ENCODE measurements at places on chromosomes 16 and 17.
A peak's percentile ranks its signal among the peaks of the same experiment; 100 is the strongest.

DNA sequence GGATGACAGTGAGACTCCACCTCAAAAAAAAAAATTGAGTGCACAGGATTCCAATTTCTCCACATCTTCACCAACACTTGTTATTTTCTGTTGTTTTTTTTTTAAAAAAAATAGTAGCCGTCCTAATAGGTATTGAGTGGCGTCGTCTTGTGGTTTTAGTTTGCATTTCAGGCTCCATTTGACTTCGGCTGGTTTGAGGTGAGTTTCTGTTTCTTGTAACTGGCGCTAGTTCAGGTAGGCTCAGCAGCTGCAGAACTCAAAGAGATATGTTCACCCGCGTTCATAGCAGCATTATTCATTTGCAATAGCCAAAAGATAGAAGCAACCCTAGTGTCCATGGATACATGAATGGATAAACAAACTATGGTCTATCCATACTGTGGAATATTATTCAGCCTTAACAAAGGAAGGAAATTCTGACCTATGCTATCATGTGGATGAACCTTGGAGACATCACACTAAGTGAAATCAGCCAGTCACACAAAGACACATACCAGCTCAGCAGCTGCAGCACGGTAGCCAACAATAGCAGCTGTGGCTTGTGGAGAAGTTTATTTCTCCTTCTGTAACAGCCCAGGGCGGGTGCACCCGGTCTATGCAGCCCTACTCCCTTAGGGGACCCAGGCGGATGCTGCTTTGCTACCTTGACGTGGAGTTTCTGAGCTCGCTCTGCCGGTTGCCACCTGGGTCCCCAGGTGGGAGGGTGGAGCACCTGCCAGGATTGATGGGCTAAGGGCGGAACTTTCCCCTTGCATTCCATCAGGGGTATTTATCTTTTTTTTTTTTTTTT lies 44.9 kb downstream of the TMEM235 start:
- no peak for DNase-seq
- H3K4me1 ChIP-seq, result no peaks in the 10 kb centered on the region
- no peak overlapping the region for H3K4me3 ChIP-seq
- no peak overlapping the region for H3K27ac ChIP-seq
- no peaks in the 10 kb centered on the region for H3K36me3 ChIP-seq
- H3K27me3 ChIP-seq, result no peaks in the 10 kb centered on the region

DNA sequence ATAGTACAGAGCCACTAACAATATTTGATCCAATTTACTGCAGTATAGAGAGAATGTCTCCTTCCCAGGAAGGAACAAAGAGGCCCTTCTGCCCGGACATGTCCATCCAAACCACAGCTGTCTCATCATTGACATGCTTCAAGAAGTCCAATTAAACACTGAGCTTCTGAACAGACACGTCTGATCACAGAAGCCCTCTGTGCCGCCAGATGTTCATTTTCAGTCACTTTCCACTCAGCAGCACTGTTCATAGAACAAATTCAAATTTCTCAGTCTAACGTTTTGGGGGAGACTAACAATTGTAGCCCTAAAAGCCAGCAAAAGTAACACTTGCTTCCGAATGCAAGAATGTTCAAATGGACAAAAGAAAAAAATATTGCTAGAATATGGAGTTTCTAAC lies 15.3 kb downstream of the ZC3H7A start:
- H3K27ac ChIP-seq, result peak overlapping the region; percentile 73
- H3K36me3 ChIP-seq, result no peaks in the 10 kb centered on the region
- no peaks in the 10 kb centered on the region for H3K27me3 ChIP-seq
- H3K4me1 ChIP-seq, result peaks cover 18% of the 10 kb centered on the region

DNA sequence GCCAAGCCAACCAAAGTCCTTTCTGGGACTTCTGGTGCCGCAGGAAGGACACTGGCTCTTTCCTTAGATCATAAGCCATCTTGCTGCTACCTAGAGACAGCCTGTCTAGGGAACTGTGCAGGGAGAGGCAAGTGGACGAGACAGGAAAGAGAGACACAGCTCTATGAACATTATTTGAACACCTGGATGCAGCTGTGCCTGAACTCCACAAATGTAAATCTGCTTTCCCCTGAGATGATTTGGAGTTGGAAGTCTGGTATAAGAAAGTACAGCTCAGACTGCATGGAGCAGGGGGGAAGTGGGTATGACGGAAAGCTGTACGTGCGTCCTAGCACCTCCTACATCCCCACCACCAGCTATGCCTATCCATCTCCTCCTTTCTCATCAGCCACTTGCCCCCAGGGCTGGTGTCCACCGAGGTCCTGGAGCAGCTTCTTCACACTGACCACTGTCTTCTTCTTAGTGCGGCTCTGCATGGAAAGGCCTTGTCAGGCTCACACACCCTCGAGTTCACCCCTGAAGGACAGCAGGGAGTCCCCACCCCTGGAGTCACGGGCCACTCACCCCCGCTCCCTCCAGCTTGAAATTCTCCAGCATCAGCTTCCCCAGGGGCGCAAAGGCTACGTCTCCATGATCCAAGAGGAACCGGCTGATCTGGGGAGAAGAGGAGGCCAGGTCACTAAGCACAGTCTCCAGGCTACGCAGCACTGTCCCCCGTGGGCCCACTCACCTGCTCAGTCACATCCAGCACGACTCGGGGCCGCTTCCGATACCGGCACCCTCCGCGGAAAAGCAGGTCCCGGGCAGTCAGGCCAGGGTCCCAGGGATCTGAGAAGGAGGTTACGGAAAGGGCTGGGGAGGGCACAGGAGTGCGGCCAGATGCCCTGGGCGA lies 3.9 kb downstream of the TAF1C start:
- H3K4me1 ChIP-seq, result peaks cover 2% of the 10 kb centered on the region
- no peak overlapping the region for H3K4me3 ChIP-seq
- H3K27ac ChIP-seq, result no peak overlapping the region
- H3K27me3 ChIP-seq, result no peaks in the 10 kb centered on the region
- H3K36me3 ChIP-seq, result peaks cover 30% of the 10 kb centered on the region
- DNase-seq, result no peak

GRCh38 chr17:19346351-19347255 lies 15.9 kb downstream of the B9D1 start:
- peaks cover 22% of the 10 kb centered on the region for H3K4me1 ChIP-seq
- peak overlapping the region; percentile 31 for H3K27ac ChIP-seq
- no peaks in the 10 kb centered on the region for H3K36me3 ChIP-seq
- H3K27me3 ChIP-seq, result no peaks in the 10 kb centered on the region

GRCh38 chr17:61451538-61452300 lies 503 bp upstream of the TBX4 start:
- peak overlapping the region; percentile 63 for H3K4me3 ChIP-seq
- peaks cover 11% of the 10 kb centered on the region for H3K4me1 ChIP-seq
- H3K27me3 ChIP-seq, result no peaks in the 10 kb centered on the region
- DNase-seq, result peak; percentile 46
- H3K27ac ChIP-seq, result peak overlapping the region; percentile 93

GRCh38 chr17:7971651-7972050 lies 30.8 kb upstream of the GUCY2D start:
- no peak for DNase-seq
- no peaks in the 10 kb centered on the region for H3K36me3 ChIP-seq
- H3K27ac ChIP-seq, result no peak overlapping the region
- no peak overlapping the region for H3K4me3 ChIP-seq
- H3K27me3 ChIP-seq, result no peaks in the 10 kb centered on the region
- H3K4me1 ChIP-seq, result no peaks in the 10 kb centered on the region

DNA sequence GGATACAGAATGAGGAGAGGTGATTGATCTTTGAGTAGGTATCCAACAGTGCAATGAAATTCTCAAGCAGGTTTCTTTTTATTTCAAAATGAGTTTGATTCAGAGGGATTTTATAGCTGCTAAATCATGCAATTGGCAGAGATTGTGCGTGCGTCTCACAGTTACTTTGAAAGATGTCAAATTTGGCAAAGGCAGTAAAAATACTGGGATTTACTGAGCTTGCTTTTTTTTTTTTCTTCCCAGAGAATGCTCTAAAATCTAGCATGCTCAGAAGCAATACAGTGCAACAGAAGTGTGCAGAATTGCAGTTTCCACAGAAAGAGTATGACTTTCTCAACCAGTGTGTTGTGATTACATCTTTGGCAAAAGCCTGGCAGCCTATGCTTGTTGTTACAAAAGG lies 410.7 kb upstream of the GOT2 start:
- no peak for DNase-seq
- no peaks in the 10 kb centered on the region for H3K4me1 ChIP-seq
- no peak overlapping the region for H3K27ac ChIP-seq
- no peaks in the 10 kb centered on the region for H3K27me3 ChIP-seq

DNA sequence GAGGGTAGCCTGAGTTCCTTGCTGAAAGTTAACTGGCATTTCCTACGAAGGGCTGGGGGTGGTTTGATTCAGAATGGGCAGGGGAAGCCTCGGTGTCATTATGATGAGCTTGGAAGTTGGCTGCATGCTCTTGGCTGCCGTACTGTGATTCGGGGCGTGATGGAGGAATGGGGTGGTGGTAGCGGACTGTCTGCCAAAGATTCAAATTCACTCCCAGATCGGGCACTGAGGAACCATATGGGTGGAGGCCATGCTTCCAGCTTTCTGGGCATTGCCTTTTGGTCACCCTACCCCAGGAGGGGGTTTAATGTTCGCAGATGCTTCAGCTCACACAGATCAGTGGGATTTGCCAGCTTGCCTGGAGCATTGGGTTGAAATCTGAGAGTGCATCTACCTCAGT lies 492.8 kb upstream of the EEF2KMT start:
- DNase-seq, result no peak
- H3K4me1 ChIP-seq, result no peaks in the 10 kb centered on the region
- no peak overlapping the region for H3K27ac ChIP-seq
- H3K4me3 ChIP-seq, result no peak overlapping the region
- no peaks in the 10 kb centered on the region for H3K36me3 ChIP-seq
- H3K27me3 ChIP-seq, result no peaks in the 10 kb centered on the region

DNA sequence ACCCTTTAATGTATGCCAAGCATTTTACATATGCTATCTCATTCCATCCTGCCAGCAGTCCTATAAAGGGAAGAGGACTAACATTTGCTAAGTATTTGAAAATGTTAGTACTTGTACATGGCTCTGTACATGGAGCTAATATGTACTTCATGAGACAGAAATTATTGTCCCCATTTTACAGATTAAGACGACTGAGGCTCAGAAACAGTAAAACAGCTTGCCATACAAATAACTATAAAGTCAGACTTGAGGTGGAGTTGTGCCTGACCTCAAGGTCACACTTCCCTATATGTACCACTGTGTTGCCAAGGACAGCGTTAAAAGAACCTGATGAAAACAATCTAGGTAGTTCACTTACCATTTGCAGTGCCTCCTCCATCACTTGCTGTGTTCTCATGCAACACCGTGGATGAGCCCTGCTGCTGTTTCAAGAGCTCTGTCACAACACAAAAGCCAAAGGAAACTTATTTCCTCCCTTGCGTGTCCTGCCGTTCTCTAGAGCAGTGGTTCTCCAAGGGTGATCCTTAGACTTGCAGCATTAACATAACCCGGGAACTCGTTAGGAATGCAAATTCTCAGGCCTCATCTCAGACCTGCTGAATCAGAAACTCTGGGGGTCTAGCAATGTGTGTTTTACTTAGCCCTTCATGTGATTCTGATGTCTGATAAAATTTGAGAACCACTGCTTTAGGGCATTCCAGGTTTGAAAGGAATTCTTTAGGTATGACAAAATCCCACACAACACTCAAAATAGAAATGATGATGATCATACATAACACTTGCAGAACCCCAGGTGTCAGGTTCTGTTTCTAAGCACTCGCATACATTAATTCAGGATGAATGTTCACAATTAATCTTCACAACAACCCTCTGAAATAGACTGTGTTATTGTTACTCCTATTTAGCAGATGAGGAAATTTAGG lies 51.2 kb upstream of the MTMR4 start:
- no peak overlapping the region for H3K4me3 ChIP-seq
- no peak overlapping the region for H3K27ac ChIP-seq
- no peaks in the 10 kb centered on the region for H3K27me3 ChIP-seq
- no peak for DNase-seq
- H3K4me1 ChIP-seq, result no peaks in the 10 kb centered on the region

- no peaks in the 10 kb centered on the region for H3K36me3 ChIP-seq
- H3K4me3 ChIP-seq, result no peak overlapping the region
- peaks cover under 1% of the 10 kb centered on the region for H3K4me1 ChIP-seq
- no peaks in the 10 kb centered on the region for H3K27me3 ChIP-seq
These were observed 40.1 kb upstream of the JPH3 start for GRCh38 chr16:87562201-87562600.

GRCh38 chr16:63442246-63442645 lies 1406.0 kb upstream of the CDH8 start:
- no peak overlapping the region for H3K4me3 ChIP-seq
- H3K36me3 ChIP-seq, result no peaks in the 10 kb centered on the region
- H3K27ac ChIP-seq, result no peak overlapping the region

GRCh38 chr16:62021161-62021581 lies 15.1 kb downstream of the CDH8 start:
- no peaks in the 10 kb centered on the region for H3K4me1 ChIP-seq
- no peak overlapping the region for H3K4me3 ChIP-seq
- no peaks in the 10 kb centered on the region for H3K36me3 ChIP-seq

DNA sequence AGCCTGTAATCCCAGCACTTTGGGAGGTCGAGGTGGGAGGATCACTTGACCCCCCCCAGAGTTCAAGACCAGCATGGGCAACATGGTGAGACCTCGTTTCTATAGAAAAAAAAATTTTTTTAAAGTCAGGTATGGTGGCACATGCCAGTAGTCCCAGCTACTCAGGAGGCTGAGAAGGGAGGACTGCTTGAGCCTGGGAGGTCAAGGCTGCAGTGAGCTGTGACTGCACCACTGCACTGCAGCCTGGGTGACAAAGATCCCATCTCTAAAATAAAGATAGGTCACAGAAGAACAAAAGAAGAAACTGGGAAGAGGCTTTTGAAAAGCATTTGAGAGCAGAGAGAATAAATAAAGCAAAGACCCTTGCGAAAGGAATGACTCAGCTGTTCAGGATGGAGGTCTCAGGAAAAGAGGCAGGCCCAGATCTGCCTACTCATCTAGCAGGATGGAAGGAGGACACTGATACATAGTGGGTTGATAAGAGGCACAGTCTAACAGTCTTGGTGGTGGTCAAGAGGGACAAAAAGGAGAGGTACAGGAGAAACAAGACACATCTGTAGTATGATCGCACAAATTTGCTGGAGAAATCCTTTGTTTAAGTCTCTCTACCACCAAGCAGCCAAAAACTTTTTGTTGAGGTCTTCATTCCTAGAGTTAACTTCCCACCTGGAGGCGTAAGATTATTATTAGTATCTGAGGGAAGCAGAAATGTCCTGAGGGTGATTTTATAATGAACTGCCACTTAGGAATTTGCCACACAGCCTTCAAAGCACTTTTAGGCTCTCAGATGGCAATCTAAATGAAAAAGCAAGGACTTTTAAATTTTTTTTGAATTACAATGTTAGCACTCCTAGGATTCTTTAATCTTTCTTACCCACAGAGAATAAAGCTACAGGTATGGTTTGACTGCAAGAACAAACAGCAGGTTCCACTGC lies 17.6 kb downstream of the ZSWIM7 start:
- DNase-seq, result peak; percentile 53
- H3K4me3 ChIP-seq, result no peak overlapping the region
- H3K36me3 ChIP-seq, result peaks cover 2% of the 10 kb centered on the region
- peaks cover 2% of the 10 kb centered on the region for H3K4me1 ChIP-seq
- no peaks in the 10 kb centered on the region for H3K27me3 ChIP-seq

Measured in fibroblast of lung (primary cell).